8988T (cell line): ENCODE measurements at places on chromosomes 5 and 9.

DNA sequence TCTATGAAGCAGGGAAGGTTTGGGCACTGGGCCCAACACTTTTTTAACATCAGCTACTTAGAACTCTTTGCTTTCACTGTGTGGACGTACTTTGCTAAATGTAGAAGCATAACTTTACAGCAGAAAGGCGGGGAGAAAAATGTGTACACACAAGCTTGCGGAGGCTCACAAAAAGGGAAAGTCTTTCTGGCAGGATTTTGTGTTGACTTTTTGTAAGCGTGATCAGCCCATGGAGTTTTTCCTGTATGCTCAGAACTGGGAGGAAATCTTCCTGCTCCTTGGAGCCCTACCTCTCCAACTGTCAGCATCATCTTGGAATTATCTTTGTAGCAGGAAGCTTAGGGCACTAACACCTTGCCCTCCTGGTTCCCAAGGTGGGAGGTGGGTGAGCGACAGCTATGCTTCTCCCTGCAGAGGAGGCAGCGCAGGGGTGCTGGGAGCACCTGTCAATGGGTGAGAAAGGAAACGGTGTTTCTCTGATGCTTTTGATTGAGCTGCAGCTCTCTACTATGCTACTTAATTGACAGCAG is 321.9 kb downstream of the GADD45G start:
- DNase-seq: no peak

DNA sequence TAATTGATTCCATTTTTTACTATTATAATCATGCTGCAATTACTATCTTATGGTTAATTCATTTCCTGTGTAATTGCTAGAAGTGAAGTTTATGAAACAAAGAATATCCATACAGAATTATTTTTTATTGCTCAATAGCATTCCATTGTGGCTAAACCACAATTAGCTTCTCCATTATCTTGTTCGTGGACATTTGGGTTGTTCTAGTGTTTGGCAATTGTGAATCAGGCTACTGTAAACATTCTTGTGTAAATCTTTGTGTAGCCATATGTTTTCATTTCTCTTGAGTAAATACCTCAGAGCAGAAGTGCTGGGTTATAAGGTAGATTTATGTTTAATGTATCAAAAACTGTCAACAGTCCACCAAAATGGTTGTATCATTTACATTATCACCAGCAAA is 341.1 kb downstream of the MAT2B start:
- no peak for DNase-seq

DNA sequence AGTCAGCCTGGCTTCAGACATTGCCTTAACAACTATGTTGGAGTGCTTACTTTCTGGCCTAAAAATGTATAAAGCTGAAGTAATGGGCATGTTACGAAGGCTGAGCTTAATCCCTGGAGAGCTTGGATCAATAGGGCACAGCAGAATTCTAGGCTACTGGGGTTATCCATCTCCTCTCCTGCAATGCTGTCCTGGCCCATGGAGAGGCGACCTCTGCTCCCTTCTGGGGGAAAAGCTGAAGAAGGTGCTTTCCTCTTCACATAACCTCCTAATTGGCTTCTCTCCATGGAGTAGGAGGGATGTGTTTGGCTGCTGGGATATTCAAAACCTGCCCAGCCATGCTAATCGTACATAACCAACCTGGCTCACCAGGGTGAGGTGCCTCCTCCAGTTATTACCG is 403.5 kb downstream of the DMRT2 start:
- DNase-seq: no peak

GRCh38 chr5:14011089-14012020 is 66.9 kb upstream of the DNAH5 start:
- DNase-seq: peak; percentile 78

GRCh38 chr9:107260437-107261081 is 22.5 kb upstream of the RAD23B start:
- no peak for DNase-seq

- DNase-seq: no peak
Observed at GRCh38 chr5:134171972-134172371, 4.8 kb downstream of the SKP1 start.

DNA sequence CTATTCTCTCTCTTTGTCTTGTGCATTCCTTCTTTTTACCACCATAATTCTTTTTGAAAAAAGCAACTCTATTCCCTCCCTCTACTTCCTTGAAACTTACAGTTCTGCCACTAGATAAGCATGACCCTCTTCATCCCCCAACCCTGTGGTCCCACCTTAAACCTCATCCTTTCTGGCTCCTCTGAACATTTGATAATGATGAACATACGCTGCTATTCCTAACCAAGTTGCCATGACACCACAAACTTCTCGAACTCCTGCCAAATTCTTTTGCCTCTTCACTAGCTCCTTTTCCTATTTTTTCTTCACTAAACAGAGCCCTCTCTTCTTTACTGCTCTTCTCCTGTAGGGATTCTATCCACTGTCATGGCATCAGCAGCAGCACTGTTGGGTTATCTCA is 57.1 kb downstream of the MOCS2 start:
- no peak for DNase-seq

- no peak for DNase-seq
Observed at GRCh38 chr5:97547999-97548738, 365.1 kb upstream of the RIOK2 start.

DNA sequence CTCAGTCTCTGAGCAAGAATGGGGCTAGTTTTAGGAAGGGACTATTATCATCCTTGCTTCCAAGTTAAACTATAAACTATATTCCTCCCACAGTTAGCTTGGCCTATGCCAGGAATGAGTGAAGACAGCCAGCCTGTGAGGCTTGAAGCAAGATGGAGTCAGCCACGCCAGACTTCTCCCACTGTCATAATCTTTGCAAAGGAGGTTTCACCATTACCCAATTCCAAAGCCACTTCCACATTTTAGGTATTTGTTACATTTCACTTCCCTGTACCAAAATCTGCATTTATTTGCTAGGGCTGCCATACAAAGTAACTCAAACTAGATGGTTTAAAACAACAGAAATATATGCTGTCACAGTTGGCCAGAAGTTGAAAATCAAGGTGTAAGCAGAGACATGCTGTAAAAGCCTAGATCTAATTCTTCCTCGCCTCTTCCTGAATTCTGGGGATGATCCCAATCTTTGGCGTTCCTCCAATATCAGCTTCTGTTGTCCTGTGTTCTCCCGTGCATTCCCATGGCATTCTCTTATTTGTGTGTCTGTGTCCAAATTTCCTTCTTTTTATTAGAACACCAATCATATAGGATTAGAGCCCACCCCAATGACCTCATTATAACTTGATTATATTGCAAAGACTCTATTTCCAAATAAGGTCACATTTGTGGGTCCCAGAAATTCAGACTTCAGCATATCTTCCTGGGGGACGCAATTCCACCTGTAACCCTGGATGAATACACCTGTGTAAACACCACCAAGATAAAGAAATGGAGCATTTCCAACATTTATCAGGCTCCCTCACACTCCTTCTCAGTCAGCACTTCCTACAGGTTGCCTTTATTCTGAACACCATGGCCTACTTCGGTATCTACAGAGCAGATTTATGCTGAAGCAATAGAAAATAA is 126.8 kb downstream of the GCNT1 start:
- DNase-seq: no peak

- DNase-seq: no peak
Observed at GRCh38 chr5:78320401-78320800, 25.9 kb upstream of the AP3B1 start.

DNA sequence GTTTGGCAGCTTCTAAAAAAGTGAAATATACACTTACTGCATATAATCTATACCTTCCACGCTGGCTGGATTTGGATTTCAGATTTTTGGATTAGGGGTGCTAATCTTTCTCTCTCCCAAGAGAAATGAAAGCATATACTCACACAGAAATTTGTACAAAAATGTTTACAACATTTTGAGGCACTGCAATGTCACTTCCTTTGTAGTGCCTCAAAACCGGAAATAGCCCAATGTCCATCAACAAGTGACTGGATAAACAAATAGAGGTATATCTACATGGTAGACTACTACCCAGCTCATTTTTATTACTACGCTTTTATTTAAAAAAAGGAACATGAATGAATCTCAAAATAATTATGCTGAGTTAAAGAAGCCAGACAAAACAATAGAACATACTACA is 74.0 kb upstream of the MIER3 start:
- no peak for DNase-seq

- DNase-seq: no peak
Observed at GRCh38 chr9:86301686-86302085, 19.3 kb upstream of the ISCA1 start.

DNA sequence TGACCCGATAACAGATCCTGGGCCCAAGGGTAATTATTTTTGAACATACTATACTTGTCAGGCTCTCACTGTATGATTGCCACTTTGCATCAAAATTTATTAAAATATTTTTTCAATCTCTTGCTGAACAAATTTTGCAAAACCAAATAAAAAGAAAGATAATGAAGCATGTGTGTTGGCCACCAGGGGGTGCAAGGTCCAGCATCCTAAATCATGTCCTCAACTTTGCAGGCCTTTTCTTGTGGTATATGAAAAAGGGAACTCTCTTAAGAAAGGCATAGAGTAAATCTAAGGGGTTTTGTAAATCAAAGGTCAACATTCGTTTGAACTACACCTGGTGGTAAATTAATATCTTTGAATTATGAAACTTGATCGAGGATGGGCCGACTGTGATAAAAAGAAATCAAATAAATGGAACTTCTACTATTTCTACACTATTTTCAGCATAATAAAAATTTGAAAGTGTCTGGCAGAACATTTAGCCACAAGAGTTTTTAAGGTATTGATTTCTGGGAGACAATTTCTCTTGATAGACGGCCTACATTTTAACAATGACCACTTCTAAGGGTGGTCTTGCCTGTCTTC is 676.5 kb downstream of the DMRTA1 start:
- no peak for DNase-seq

- no peak for DNase-seq
Observed at GRCh38 chr5:126897851-126898630, 121.1 kb downstream of the LMNB1 start.

GRCh38 chr5:36535859-36536615 is 70.4 kb upstream of the SLC1A3 start:
- no peak for DNase-seq

DNA sequence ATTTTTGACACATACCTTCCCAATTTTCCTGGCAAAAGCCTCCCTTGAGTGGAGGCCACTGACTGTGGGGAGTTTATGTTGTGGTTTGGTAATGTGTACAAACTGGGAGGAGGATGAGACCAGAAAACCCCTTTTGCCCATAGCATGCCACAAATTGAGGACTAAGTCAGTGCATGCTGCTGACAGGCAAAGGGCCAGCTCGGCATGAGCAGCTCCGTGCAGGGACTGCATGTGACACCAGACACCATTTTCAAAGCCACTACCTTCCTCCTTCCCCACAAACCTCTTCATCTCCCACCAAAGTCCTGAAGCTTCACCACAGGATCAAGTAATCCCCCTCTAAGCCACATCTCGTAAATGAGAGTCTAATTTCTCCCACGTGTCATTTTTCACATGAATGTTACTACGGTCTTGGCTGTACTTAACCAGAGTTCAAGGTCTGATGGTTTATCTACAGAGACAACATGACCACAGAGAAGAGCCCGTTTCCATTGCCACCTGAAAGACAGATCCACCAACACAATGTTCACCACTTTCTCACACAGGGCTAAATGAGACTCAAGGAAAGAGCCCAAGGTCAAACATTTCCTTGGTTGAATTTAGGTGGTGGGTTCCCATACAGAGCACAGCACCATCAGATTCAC is 106.5 kb downstream of the NFIB start:
- no peak for DNase-seq

- DNase-seq: no peak
Observed at GRCh38 chr5:134124289-134125038, 10.0 kb downstream of the TCF7 start.
